ENCODE measurements at places on chromosomes 12 and 14.

- DNase-seq: no peak
These were observed 187.8 kb upstream of the AMIGO2 start for GRCh38 chr12:47267571-47267970.

- no peak for DNase-seq
These were observed 4.3 kb upstream of the FGD4 start for GRCh38 chr12:32395026-32395425.

- DNase-seq: no peak
These were observed 26.7 kb downstream of the DCP1B start for GRCh38 chr12:1977588-1977987.

DNA sequence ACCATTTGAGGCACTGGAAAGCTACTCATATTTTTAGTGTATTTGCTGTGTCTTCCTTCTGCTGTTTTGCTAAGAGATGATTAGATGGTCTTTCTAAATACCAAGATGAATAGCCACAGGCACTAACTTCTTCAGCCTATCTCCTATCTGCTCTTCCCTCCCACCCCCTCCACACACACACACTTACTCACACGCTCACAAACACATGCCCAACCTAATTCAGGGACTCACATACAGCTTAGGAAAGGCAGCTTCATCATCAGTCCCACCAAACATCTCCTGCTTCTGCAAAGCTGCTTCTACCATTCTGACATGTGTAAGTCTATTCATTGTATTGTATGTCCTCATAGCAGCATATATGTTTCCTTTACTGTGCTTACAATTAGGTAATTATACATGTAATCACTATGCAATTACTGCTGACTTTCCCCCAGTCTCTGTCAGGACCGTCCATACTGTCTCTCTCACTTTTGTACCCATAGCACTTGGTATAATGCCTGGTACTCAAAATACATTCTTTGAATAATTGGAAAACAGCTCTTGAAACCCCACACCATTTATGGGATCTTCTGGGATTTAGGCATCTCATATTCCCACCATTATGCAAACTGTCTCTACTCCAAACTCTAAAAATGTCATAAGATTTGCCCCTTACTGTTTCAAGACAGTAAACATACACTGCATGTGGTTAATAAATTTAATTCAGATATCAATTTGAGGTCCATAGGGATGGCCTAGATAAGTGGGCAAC is 83.3 kb upstream of the HIF1A start:
- DNase-seq: peak; percentile 70

DNA sequence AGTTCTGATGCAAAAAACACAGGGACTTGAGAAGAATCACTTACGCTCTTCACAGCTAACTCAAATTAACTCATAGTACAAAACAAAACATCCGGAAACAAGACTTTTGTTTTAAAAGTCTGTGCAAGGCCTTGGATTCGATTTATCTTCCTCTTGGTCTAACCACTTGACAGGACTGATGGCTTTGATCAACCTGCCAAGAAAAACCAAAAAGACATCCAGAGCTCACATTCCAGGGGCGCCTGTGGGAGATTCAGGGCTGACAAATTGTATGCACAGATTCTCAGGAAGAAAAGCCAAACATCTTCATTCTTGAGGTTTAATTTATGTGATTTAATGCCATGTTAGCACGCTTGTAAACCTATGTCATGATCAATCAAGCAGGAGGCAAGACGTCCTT is 129.1 kb upstream of the TMCC3 start:
- DNase-seq: peak; percentile 57
